ENCODE measurements at places on chromosomes 12 and 14.
A peak's percentile ranks its signal among the peaks of the same experiment; 100 is the strongest.

- no peak for DNase-seq
Measured at GRCh38 chr12:29216266-29216665, 67.2 kb downstream of the FAR2 start.

DNA sequence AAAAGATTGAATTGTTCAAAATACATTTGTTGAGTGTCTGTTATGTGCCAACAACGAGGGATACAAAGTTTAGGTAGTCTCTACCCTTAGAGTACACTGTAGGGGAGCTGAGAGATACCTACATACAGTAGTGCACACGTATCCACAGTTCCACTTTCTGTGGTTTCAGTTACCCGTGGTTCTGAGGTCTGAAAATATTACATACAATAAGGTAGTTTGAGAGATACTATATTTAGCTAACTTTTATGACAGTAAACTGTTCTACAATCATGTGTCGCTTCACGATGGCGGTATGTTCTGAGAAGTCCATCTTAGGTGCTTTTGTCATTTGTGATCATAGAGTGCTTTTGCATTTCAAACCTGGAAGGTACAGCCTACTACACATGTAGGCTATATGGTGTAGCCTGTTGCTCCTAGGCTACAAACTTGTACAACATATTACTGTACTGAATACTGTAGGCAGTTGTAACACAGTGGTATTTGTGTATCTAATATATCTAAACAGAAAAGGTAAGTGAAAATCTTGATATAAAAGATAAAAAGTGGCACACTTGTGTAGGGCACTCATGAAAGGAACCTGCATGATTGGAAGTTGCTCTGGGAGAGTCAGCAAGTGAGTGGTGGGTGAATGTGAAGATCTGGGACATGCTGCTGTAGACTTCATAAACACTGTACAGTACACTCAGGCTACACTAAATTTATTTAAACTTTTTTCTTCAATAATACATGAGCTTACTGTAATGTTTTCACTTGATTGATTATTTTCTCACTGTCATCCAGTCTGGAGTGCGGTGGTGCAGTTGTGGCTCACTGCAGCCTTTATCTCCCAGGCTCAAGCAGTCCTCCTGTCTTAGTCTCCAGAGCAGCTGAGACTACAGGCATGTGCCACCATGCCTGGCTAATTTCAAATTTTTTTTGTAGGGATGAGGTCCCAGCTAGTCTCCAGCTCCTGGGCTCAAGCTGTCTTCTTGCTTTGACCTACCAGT, 4.0 kb downstream of the CPSF6 start:
- DNase-seq: no peak

DNA sequence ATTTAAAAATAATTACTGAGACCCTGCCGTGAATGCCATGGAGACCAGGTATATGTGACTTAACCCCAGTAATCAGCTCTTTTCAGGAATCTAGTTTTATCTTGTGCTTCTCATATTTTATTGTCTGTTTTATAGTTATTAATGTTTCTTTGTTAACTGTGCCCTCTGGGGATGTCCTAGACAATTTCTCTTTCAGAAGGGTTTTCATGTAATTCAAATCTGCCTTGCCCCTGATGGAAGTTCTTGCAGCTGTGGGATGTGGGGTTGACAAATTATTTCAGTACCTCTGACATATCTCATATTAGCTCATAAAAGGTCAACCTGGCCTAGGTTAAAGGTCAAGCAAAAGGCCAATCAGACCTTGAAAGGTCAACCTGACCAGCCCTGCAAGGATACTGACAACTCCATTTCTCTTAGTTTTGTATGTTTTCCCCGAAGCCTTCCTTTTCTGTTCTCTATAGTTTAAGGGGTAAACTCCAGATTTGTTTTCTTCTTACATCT, 182.3 kb downstream of the SLC41A2 start:
- DNase-seq: no peak

- DNase-seq: no peak
Measured at GRCh38 chr14:30874999-30875787, 834 bp downstream of the COCH start.

- DNase-seq: peak; percentile 21
Measured at GRCh38 chr14:94867946-94868771, 98.2 kb upstream of the GSC start.

DNA sequence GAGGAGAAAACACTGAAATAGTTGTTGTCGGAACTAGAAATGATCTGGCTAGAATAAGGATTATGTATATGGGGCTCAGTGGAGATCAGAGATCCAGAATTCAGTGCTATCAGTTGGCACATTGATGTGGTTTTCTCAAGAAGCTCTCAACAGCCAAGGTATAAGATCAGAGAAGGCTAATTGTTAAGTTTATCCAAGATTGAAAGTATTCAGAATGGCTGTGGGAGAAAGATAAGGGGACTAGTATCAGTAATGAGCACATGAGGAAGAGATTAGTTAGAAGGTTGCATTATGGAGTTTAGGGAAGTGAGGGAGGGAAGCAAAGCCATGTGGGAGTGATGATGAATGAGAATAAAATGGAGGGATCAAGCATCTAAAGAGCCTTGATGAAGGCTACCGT, 128.1 kb upstream of the MIS18BP1 start:
- DNase-seq: no peak

DNA sequence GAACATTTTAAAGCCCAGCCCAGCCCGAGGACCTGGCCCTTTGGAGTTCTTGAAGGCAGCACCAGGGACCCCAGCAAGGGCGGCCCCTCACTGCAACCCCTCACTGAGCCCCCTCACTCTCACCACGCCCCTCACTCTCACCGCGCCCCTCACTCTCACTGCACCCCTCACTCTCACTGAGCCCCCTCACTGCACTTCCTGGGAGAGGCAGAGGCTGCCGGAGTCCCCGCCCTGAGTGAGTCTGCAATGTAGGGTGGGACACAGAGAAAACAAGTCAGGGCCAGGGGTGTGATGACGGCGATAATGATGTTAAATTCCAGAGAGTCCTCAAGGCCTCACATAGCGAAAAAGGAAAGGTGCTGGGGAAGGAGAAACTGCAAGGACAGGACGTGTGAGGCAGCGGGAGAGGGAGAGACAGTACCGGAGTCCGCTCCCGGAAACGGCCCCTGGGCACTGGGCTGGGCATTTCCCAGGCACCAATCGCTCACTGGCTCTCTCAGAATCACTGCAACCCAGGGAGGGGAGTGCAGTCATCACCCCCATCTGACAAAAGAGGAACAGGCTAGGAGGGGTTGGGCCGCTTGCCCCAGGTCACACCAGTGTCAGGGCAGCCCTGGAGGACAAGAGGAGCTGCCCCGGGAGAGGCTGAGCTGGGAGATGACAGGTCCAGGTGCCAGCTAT, 24.9 kb downstream of the CCDC88C start:
- DNase-seq: no peak

DNA sequence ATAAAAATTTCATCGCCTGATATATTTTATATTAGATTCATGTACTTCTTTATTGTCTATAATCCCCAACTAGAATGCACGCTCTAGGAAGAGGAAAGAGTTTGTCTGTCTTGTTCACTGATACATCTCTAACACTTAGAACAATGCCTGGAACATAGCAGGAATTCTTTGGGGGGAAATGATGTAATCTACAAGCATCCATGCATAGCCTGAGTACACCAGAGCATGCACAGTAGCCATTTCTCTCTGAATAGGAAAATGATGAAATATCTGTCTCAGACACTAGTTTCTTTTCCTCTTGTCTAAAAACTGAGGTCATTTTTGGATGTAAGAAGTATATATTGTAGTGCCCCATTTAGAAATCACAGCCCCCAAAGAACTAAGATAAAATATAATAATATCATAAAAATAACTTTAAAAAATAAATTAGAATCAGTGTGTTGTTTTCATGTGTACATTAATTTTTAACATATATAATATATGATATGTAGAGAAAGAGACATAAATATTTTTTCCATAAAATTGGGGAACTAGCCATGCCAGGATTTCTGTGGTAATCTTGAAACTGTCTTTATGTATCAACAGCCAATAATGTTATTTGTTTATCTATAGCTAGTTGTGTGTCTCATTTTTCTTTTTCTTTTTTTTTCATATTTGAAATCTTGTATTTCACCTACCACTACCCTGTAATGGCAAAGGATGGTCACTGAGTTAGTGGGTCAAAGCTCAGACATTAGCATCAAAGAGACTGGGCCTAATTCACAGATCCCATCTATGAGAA, 155.6 kb upstream of the TMCC3 start:
- DNase-seq: no peak

DNA sequence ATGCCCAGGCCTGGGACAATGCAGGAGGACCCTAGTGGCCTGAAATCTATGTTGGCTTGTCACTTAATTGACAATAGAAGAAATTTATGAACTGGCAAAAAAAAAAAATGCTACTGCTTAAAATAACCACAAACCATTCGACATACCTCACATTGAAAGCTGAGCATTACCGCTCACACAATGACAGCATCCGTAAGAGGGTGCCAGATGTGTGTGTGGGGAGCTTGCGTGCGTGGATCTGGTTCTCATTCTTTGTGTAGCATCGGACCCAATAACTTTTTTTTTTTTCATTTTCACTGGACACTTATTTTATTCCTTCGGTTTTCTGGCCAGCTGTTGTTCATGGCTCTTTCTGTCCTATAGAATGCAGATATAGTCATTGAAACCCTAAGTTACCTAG, 216.7 kb downstream of the VRK1 start:
- DNase-seq: no peak

DNA sequence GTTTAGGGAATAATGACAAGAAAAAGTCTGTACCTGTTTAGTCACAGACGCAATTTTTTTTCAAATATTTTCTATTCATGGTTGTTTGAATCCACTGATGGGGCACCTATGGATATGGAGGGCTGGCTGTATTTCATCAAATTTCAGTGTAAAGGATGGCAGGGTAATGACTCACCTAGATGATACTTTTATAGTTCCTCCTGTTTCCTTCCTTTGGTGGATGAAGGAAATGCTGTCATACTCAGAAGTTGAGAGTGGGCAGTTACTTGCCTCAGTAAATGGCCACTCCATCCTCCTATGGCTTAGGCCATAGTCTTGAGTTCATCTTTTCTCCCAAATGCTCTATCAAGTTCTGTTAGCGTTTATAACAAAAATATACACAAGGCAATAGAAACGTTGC, 18.9 kb upstream of the C12orf71 start:
- DNase-seq: no peak

DNA sequence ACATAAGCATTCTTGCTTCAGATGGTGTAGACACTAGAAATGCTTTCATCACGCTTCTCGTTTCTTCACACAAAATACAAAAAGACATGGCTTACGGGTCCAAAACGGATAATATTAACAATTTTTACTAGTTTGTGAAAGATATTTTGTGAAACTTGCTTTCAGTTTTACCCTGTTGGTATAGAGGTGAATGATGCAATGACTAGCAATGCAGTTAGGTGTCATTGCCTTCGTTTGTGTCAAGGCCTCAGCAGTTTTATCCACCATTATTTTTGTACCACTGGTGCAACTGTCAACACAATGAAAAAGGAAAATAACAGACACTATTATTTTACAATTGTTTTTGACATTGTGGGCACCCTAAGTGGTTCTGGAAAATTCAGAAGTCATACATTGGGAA, 323.0 kb downstream of the FLRT2 start:
- no peak for DNase-seq

- DNase-seq: no peak
Measured at GRCh38 chr14:76203086-76204001, 51.6 kb downstream of the GPATCH2L start.

DNA sequence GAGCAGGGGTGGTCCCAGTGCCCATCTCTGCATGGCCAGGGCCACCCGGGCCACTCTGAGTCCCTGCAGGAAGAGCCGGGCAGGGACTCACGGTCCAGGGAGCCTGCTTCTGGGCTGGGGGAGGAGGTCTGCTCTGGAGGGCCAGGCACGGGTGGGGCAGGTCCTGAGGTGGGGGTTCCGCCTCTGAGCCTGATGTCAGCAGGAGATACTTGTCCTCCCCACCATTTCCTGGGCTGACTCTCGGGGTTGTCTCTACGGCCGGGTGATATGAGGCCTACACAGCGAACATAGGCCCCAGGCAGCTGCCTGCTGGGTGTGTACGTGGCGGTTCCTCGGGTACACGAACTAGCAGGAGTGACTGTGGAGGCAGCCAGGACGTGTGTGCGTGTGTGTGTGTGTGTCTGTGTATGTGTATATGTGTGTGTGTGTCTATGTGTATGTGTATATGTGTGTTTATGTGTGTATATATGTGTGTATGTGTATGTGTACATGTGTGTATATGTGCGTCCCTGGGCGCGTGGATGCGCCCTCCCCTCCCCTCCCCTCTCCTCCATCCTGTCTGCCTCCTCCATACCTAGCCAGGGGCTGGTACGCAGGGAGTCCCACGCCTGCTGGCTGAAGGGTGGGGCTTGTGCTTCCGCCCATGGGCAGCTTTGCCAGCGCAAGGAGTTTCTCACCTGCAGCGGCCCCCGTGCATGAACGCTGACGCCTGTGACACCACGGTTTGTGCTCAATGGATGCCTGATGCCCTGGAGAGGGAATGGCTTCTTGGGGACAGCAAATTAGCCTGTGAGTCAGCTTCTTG, 30.4 kb upstream of the TRAF3 start:
- no peak for DNase-seq

GRCh38 chr12:54935235-54935951, 49.2 kb downstream of the TESPA1 start:
- no peak for DNase-seq

GRCh38 chr14:64806202-64806861, 73.4 kb downstream of the SPTB start:
- no peak for DNase-seq

- DNase-seq: no peak
Measured at GRCh38 chr12:43653917-43654316, 101.9 kb upstream of the ADAMTS20 start.
